ENCODE measurements at places on chromosomes 6 and 20.

- DNase-seq: no peak
Measured at GRCh38 chr6:143293523-143293922, 157.0 kb downstream of the ADAT2 start.

GRCh38 chr20:25020901-25021301 is 28.4 kb upstream of the APMAP start:
- no peak for DNase-seq

GRCh38 chr6:6614096-6614982 is 25.8 kb downstream of the LY86 start:
- DNase-seq: peak; percentile 55

DNA sequence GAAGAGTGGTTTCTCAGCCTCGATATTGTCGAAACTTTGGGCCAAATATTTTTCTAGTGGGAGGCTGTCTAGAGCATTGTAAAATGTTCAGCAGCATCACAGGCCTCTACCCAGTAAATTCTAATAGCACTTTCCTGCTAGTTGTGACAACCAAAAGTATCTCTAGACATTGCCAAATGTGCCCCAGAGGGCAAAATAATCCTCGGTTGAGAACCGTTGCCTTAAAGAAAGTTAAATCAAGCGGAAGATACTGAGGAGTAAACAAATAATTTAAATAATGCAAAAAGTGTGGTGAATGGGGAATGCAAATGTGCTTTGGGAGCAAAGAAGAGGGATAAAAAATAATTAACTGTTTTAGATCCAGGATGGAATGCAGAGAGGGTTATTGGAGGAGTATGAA is 106.4 kb upstream of the ASCC3 start:
- DNase-seq: no peak

DNA sequence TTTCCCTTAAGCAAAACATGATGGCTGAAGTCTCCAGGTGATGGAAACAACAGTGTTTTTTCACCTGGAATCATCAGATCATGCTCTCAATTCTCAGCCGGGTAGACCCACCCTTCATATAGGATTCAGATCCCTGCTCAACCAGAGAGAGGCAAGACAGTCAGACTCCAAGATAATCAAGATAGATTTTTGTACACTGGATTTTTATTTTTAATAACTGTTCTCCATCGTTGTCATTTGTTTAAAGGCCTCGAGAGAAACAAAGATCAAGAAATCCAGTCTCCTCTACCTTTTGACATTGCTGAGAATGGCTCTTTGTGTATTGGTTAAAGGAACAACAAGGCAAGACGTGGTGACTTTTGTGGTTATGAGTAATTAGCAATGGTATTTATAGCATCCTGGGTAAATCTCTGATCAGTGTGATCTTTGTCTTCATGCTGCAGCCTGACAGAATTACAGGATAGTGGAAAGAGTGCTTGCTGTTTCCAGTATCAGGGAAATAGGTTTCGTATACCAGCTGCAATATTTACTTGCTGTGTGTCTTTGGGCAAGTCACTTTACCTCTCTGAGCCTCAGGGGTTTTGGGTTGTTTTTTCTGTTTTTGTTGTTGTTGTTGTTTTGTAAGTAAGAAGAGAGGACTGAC is 29.9 kb downstream of the ID4 start:
- DNase-seq: no peak

GRCh38 chr6:109788687-109789086 is 97.6 kb downstream of the FIG4 start:
- no peak for DNase-seq

DNA sequence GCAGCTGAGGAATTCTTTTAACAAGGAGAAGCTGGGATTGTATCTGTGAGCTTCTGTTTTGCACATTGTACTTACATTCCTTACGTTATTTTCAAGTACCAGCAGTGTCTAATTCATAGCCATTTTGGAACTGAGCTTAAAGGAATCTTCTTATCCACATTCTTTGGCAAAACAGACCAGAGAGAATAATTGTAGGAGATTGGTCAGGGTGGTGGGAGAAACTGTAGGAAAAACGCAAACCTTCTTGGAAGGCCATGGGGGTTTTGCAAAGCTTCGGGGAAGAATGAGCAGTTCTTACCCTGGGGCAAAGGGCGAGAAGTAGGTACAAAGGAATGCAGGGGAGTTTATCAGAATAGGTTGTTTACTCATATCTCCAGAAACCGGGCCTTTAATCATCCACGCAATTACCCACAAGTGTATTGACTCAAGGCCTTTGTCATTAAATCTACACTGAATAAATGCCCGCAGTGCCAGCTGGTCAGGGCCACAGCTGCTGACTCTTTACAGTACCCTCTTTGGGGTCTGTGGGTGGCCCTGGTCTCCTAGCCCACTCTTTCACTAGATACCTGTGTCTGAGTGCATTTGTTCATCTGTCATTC is 39.6 kb upstream of the SPTLC3 start:
- no peak for DNase-seq

DNA sequence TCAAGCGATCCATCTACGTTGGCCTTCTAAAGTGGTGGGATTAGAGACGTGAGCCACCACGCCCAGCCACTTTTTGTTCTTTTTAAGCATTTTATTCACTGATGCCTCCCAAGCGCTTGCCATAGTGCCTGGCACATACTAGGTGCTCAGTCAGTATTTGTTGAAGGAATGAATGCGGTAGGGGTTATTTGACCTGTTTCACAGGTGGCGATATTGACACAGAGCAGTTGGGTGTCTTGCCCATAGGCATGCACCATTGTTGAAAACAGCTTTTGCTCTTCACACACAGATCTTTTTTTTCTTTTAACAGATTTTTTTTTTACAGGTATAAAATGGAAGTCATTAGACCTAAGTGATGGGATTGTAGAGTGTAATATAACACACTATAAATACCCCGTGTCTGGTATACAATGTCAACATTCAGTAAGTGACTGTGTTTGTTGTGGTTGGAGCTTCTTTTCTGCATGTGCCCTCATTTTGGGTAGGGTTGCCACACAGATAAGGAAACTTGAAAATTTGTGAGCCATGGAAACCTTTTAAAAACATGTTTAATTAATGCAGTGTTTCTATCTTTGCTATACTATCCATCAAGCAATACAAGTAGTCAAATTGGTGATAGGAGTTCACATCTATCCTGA is 24.8 kb downstream of the RREB1 start:
- DNase-seq: no peak

GRCh38 chr6:1316489-1316971 is 4.6 kb downstream of the FOXQ1 start:
- DNase-seq: no peak

DNA sequence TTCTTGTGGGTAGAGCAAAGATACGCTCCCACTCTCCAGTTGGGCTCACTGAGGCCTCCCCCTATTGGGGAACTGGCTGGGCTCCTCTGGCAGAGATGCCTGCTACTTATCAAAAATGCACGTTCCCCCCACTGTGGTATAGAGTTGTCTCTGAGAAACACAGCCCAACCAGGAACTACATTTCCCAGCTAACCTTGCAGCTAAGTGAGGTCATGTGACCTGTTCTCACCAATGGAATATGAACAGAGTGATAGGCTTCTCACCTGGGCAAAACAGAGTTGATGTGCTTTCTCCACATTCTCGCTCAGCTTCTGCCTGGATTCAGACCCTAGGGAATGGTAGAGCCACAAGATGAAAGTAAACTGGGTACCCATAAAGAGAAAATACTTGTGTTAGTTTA is 49.1 kb upstream of the PTPRT start:
- no peak for DNase-seq

GRCh38 chr6:166252601-166253000 is 55.6 kb downstream of the PRR18 start:
- DNase-seq: no peak

DNA sequence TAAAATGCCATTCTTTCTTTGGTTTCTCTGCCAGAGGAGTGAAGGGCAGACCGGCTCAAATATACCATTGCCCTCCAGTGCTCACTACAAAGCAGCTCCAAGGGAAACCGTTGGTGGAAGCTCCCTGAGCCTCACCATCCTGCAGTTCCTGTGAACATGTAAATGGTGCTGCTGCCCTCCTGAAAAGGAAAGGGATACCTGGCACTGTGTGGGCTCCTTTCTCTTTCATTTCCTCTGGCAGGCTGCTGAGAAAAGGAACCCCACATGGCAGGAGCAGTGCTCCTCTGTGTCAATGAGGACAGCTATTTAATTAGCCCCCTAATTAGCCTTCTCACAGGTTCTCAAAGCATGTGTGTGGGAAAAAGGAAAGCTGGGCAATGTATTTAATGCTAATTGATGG is 142.5 kb downstream of the KLHL32 start:
- DNase-seq: no peak

- no peak for DNase-seq
Measured at GRCh38 chr6:41326092-41326491, 9.3 kb upstream of the NCR2 start.

GRCh38 chr6:35683267-35683666 is 5.4 kb downstream of the FKBP5 start:
- no peak for DNase-seq

DNA sequence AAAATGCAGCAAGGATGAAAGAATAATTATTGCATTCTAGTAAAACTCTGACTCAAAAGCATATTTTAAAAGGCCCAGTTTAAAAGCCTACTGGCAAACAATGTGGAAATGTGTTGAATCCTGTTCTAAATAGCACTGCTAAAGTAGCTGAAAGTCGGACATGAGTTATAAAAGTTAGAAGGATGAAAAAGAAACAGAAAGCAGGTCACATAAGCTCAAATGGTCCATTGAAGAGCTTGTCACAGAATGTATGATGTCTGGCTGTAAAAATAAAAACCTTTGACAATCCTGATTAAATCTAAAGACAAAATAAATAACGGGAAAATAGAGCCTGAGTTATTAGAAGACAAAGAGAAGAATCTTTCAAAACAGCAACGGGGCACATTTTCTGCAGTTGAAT is 218.6 kb upstream of the UFL1 start:
- no peak for DNase-seq

- DNase-seq: no peak
Measured at GRCh38 chr6:130933712-130934200, 106.5 kb downstream of the SMLR1 start.

DNA sequence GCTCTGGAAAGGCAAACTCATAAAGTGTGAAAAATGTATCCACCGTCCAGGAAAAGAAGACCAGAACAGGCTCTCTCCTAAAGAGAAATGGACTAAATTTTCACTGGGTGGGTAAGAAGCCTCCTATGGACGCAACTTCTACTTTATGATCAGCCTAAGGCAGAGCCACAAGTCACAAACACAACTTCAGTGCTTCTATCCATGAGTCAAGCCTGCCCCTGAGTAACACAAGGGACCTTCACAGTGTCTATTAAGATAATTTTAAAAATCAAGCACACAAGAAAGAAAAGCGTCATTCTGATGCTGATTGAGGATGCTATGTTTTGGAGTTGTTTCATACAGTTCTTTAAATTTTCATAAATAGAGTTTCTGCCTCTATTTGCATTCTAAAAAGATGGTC is 601.7 kb upstream of the ARID1B start:
- no peak for DNase-seq

DNA sequence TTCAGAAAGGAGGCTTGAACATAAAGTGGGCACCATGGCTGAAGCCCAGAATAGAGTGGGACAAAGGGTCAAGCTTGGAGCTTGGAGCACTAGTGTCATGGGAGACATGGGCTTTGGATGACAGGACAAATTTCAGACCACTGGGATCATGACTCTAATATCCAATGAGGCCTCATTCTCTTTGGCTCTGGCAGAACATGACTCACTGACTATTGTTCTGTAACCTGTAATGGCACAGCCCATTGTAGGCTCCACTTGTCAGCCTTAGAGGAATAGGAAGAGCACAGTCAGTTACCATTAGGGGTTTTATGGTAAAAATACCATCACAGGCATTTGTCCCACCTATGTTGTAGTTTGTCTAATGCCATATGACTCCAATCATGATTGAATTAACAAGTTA is 34.0 kb upstream of the MMS22L start:
- DNase-seq: no peak

- peak; percentile 77 for DNase-seq
Measured at GRCh38 chr20:49395183-49395582, 87.3 kb downstream of the KCNB1 start.

GRCh38 chr6:148440877-148441453 is 98.3 kb downstream of the SASH1 start:
- peak; percentile 70 for DNase-seq

GRCh38 chr6:23280437-23280836 is 711.1 kb downstream of the HDGFL1 start:
- DNase-seq: no peak

GRCh38 chr6:144232176-144232831 is 52.8 kb upstream of the UTRN start:
- no peak for DNase-seq

DNA sequence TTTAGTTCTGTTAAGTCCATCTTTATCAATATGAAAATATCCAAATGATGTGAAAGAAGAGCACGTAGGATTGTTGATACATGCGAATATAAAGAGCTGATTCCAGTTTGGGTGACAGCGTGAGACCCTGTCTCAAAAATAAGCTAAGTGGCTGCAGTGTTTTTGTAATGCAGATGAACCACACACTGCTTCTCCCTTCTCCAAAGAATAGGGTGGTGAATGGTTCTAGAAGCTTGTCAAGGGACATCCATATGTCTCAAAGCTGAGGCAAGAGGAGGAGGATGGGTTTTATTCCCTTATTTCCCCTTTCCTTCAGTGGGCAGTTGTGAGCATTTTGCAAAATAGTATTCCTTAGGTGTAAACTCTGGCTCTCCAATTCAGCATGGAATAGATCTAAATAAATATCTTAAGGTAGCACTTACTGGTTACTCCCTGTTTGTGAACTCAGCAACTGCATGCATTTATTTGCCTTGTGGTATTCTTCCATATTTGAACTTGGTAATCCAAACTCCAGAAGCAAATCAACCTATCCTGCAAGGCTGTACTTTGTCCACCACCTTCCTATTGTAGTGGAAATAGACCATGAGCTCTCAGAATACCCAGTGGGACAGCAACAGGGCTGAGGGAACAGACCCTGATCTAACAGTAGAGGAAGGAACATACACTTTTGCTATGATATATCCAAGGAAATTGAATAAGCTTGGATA is 38.0 kb downstream of the XRN2 start:
- DNase-seq: no peak

GRCh38 chr6:155955038-155955437 is 499.4 kb upstream of the NOX3 start:
- no peak for DNase-seq

GRCh38 chr6:45712786-45713185 is 302.9 kb downstream of the CLIC5 start:
- DNase-seq: no peak

GRCh38 chr6:158955255-158955654 is 44.7 kb downstream of the RSPH3 start:
- no peak for DNase-seq

DNA sequence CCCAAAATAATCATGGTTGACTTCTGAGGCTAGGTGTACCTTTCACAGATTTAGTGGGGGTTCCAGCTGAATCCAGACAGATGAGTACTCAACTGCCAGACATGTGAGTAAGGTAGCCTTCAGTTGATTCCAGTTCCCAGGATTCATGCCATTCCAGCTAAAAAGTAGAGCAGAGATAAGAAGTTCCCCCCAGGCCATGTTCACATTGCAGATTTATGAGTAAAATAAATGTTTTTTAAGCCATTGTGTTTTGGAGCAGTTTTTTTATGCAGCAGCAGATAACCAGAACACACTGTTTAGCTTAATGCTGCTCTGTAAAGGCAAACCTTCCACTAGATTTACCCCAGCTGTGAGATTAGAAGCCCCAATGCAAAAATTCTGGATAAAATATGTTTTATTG is 245.0 kb downstream of the RFPL4B start:
- DNase-seq: no peak

- DNase-seq: no peak
Measured at GRCh38 chr6:106272287-106272686, 53.3 kb downstream of the ATG5 start.
